Tibial nerve (tissue), 4 donors: ENCODE measurements at places on chromosomes 13 and 19. TPM values are rescaled to one million over a fixed set of nuclear protein-coding genes. Genes with fewer than 3 reads are reported as not detected.

GRCh38 chr13:109720758-109721184 is 65.6 kb downstream of the IRS2 start:
- no peak overlapping the region for H3K27ac ChIP-seq
- H3K27me3 ChIP-seq = no peaks in the 10 kb centered on the region
- no peak overlapping the region for H3K4me3 ChIP-seq
- DNase-seq = no peak
- no peaks in the 10 kb centered on the region for H3K36me3 ChIP-seq

GRCh38 chr13:61156753-61157152 is 258.9 kb downstream of the PCDH20 start:
- H3K27ac ChIP-seq = no peak overlapping the region
- H3K4me1 ChIP-seq = no peaks in the 10 kb centered on the region
- no peak overlapping the region for H3K4me3 ChIP-seq
- DNase-seq = no peak

DNA sequence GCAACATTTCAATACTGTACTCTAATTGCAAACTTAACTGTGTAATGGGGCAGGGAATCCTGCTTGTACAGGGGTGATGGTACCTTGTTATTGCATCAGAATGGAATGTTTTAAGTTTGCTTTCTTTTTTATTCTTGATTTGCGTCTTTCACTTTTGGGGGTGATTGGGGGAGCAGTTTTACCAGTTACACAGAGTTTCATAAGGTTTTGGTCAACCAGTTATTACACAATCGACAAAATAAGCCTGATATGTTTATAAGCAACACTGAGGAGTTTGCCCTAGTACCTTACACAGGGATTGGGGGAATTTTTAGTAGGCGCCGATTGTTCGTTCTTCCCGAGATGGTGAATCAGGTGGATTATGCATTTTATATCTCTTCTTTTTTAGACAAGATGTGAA is 2.7 kb downstream of the KLF5 start:
- no peaks in the 10 kb centered on the region for H3K27me3 ChIP-seq
- peaks cover 3% of the 10 kb centered on the region for H3K36me3 ChIP-seq
- no peak overlapping the region for H3K27ac ChIP-seq
- H3K4me1 ChIP-seq = peaks cover 17% of the 10 kb centered on the region

GRCh38 chr19:10858204-10858828 is 10.1 kb downstream of the C19orf38 start:
- no peaks in the 10 kb centered on the region for H3K36me3 ChIP-seq
- no peak overlapping the region for H3K27ac ChIP-seq
- no peaks in the 10 kb centered on the region for H3K4me1 ChIP-seq
- no peak for DNase-seq
- no peak overlapping the region for H3K4me3 ChIP-seq

DNA sequence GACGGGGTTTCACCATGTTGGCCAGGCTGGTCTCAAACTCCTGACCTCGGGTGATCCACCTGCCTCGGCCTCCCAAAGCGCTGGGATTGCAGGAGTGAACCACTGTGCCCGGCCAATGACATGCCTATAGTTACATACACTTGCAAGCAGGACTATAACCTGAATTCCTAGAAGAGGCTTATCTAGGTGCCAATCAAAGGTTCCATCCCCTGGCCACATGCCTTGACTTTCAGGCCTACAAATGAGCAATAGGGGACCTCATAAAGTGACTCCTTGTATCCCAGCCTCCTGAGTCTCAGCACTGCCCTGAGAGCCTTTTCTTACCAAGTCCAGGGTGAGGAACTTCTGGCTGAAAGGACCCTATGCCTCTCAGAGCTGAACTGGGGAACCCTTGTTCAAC is 3.9 kb upstream of the LSM4 start:
- H3K27ac ChIP-seq = no peak overlapping the region
- no peak for DNase-seq
- H3K4me3 ChIP-seq = no peak overlapping the region
- peaks cover 21% of the 10 kb centered on the region for H3K4me1 ChIP-seq
- H3K27me3 ChIP-seq = no peaks in the 10 kb centered on the region

GRCh38 chr19:34120846-34121639 is 51.3 kb upstream of the LSM14A start:
- no peak overlapping the region for H3K4me3 ChIP-seq
- no peaks in the 10 kb centered on the region for H3K27me3 ChIP-seq
- no peaks in the 10 kb centered on the region for H3K36me3 ChIP-seq
- H3K27ac ChIP-seq = no peak overlapping the region

GRCh38 chr19:37980419-37981170 is 73.6 kb downstream of the SIPA1L3 start:
- H3K27ac ChIP-seq = no peak overlapping the region
- no peak overlapping the region for H3K4me3 ChIP-seq
- no peaks in the 10 kb centered on the region for H3K27me3 ChIP-seq
- no peak for DNase-seq
- peaks cover 20% of the 10 kb centered on the region for H3K4me1 ChIP-seq

GRCh38 chr13:109971456-109972090 is 185.2 kb upstream of the IRS2 start:
- no peaks in the 10 kb centered on the region for H3K4me1 ChIP-seq
- H3K4me3 ChIP-seq = no peak overlapping the region
- no peaks in the 10 kb centered on the region for H3K36me3 ChIP-seq
- DNase-seq = no peak
- H3K27ac ChIP-seq = no peak overlapping the region
- H3K27me3 ChIP-seq = no peaks in the 10 kb centered on the region

DNA sequence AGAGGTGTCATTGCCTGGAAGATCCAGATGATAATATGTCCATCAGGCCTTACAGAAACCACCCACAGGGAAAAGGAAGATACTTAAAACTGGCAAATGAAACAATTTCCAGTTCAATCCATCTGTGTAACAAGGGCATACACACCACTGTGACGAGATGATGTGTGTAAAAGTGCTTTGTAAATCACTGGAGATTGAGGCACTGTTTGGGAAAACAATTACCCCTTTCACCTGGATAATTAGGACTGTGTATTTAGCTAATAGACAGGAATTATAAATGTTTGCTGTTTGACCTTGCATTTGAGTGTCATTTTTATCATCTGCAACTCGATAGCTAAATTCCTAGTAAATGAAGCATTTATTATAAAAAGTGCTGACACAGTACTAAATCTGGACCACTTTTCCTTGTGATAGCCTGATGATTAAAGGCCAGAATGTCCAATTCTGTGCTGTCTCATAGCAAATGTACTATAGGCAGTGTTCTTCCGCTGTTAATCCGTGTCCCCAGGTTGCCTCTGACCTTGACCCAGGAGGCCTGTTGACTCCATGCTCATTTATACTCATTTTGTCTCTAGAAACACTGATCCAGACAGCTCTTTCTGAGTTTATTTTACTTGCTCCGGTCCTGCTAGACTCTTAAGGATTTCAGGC is 105.8 kb downstream of the LACC1 start:
- H3K27me3 ChIP-seq = no peaks in the 10 kb centered on the region
- no peaks in the 10 kb centered on the region for H3K4me1 ChIP-seq
- no peaks in the 10 kb centered on the region for H3K36me3 ChIP-seq
- no peak overlapping the region for H3K27ac ChIP-seq
- DNase-seq = no peak

- no peaks in the 10 kb centered on the region for H3K27me3 ChIP-seq
- no peak for DNase-seq
- no peaks in the 10 kb centered on the region for H3K4me1 ChIP-seq
- no peaks in the 10 kb centered on the region for H3K36me3 ChIP-seq
These were observed 9.7 kb upstream of the FUT2 start for GRCh38 chr19:48686088-48686487.

GRCh38 chr19:23377276-23377675 is 18.0 kb downstream of the ZNF91 start:
- H3K4me1 ChIP-seq = no peaks in the 10 kb centered on the region
- H3K27ac ChIP-seq = no peak overlapping the region
- peaks cover 21% of the 10 kb centered on the region for H3K36me3 ChIP-seq
- H3K4me3 ChIP-seq = no peak overlapping the region
- H3K27me3 ChIP-seq = no peaks in the 10 kb centered on the region
- DNase-seq = no peak

GRCh38 chr13:114072421-114072820 is 60.0 kb downstream of the RASA3 start:
- DNase-seq = no peak
- peaks cover 48% of the 10 kb centered on the region for H3K4me1 ChIP-seq
- peaks cover 24% of the 10 kb centered on the region for H3K36me3 ChIP-seq
- no peak overlapping the region for H3K27ac ChIP-seq
- no peaks in the 10 kb centered on the region for H3K27me3 ChIP-seq

- no peaks in the 10 kb centered on the region for H3K27me3 ChIP-seq
- no peak for DNase-seq
- H3K27ac ChIP-seq = no peak overlapping the region
- H3K4me1 ChIP-seq = no peaks in the 10 kb centered on the region
- H3K36me3 ChIP-seq = no peaks in the 10 kb centered on the region
- H3K4me3 ChIP-seq = no peak overlapping the region
These were observed 98.0 kb upstream of the DIAPH3 start for GRCh38 chr13:60261432-60262351.

DNA sequence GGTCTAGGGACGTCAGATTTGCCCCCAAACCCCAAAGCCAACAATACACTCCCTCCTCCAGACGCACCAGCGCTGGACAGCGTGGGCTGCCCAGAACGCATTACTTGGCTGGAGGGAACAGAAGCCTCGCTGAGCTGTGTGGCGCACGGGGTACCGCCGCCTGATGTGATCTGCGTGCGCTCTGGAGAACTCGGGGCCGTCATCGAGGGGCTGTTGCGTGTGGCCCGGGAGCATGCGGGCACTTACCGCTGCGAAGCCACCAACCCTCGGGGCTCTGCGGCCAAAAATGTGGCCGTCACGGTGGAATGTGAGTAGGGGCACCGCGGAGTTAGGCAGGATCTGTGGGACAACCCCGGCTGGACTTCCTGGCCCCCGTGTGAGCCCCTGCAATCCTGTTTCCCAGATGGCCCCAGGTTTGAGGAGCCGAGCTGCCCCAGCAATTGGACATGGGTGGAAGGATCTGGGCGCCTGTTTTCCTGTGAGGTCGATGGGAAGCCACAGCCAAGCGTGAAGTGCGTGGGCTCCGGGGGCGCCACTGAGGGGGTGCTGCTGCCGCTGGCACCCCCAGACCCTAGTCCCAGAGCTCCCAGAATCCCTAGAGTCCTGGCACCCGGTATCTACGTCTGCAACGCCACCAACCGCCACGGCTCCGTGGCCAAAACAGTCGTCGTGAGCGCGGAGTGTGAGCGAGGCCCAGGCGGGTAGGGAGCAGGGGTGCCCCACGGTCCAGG is 4.0 kb downstream of the ICAM5 start:
- H3K36me3 ChIP-seq = no peaks in the 10 kb centered on the region
- H3K27me3 ChIP-seq = peaks cover 97% of the 10 kb centered on the region
- H3K4me1 ChIP-seq = peaks cover 74% of the 10 kb centered on the region
- no peak overlapping the region for H3K27ac ChIP-seq

GRCh38 chr19:14432791-14433553 is at the start of gene PKN1:
Gene PKN1, plus strand, starts transcription at chr19:14433306. Its CDS starts 216 bp downstream, at chr19:14433522.
- H3K36me3 ChIP-seq = no peaks in the 10 kb centered on the region
- H3K27me3 ChIP-seq = no peaks in the 10 kb centered on the region
- H3K4me1 ChIP-seq = peaks cover 21% of the 10 kb centered on the region
- H3K27ac ChIP-seq = peak within 1 kb of the TSS; percentile 91
- peak within 1 kb of the TSS; percentile 67 for H3K4me3 ChIP-seq

- H3K36me3 ChIP-seq = no peaks in the 10 kb centered on the region
- no peak overlapping the region for H3K4me3 ChIP-seq
- DNase-seq = no peak
- H3K27me3 ChIP-seq = no peaks in the 10 kb centered on the region
- no peak overlapping the region for H3K27ac ChIP-seq
- no peaks in the 10 kb centered on the region for H3K4me1 ChIP-seq
These were observed 62.6 kb upstream of the USP29 start for GRCh38 chr19:57057036-57057686.

- no peak for DNase-seq
- no peak overlapping the region for H3K4me3 ChIP-seq
- peaks cover 54% of the 10 kb centered on the region for H3K27me3 ChIP-seq
- no peaks in the 10 kb centered on the region for H3K4me1 ChIP-seq
These were observed 194.3 kb downstream of the TEX29 start for GRCh38 chr13:111514610-111515306.

DNA sequence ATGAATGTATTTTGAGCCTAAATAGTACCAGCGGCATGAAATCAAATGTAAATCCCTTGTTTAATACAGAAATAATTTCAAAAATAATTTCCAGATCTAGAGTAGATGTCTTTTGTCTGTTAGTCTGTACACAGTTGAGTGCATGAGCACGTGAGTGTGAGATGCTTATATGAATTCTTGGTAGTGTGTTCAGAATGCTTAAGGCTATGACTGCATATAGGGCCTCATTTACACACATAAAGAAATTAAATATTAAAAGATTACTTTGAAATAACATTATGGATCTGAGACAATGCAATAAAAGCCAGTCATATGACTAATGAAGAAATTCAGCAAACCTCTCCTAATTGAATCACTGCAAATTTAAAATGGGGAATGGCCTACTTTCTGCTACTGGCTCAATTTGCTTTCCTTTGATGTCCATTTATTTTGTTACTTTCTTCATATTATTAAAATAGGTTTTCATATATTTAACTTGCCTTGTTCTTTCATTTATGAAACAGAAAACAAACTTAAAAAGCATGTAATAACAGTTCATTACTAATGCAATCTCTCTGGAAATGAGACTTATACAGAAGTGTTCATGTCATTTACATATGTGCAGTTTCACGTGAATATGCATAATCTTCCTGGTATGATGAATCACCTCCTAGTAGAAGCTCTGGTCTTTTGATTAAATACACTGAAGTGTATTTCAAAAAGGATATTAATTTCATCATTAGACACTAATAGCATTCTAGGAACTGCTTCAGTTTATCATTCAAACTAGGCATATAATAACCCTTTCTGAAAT is 4.5 kb downstream of the AMER2 start:
- no peaks in the 10 kb centered on the region for H3K4me1 ChIP-seq
- DNase-seq = no peak
- H3K4me3 ChIP-seq = no peak overlapping the region
- peaks cover 37% of the 10 kb centered on the region for H3K27me3 ChIP-seq
- H3K27ac ChIP-seq = no peak overlapping the region
- H3K36me3 ChIP-seq = no peaks in the 10 kb centered on the region

DNA sequence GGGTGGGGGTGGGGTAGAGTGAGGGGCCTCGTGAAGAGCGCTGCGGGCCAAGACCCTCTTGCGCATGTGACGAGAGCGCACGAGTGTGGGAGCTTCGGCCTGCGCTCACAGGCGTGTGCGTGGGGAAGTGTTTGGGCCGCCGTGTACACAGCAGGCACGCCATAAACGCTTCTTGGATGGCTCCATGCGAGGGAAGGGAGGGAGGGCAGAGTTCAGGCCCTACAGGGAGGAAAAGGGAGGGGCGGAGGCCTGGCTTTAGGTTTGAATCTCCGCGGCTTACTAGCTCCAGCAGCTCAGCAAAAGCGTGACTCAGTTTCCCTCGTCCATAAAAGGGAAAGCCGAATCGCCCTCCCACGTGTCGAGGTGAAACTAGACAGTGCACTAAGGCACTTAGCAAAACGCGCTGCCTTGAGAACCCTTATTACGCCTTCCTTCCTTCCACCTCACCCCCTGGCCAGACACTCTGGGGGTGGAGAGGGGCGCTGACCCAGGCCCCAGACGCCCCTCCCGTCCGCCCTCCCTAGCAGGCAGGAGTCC is 12.5 kb downstream of the GADD45B start:
- peak overlapping the region; percentile 31 for H3K4me3 ChIP-seq
- H3K27me3 ChIP-seq = no peaks in the 10 kb centered on the region
- no peak for DNase-seq
- H3K36me3 ChIP-seq = no peaks in the 10 kb centered on the region
- H3K27ac ChIP-seq = peak overlapping the region; percentile 69

The MARCHF2 gene
- 217 TPM for total RNA-seq

The PRTN3 gene
- not detected for total RNA-seq

The ONECUT3 gene
- not detected for total RNA-seq

The HS6ST3 gene
- total RNA-seq = 0.21 TPM

The C19orf67 gene
- total RNA-seq = not detected

The TMEM272 gene
- total RNA-seq = not detected

The APOE gene
- 126 TPM for total RNA-seq

The LRP3 gene
- total RNA-seq = 39.0 TPM

The TLE2 gene
- total RNA-seq = 184 TPM

The ZNF681 gene
- total RNA-seq = 0.39 TPM

The PNMA8A gene
- 4.3 TPM for total RNA-seq
